SK-N-SH (cell line): ENCODE measurements at places on chromosomes 4 and X. TPM values are rescaled to one million over a fixed set of nuclear protein-coding genes. Genes with fewer than 3 reads are reported as not detected.

The MAGEC2 gene
- 1.9 and 2.0 TPM in 2 replicates for polyA plus RNA-seq

The FAM9C gene
- polyA plus RNA-seq, result 1.9 and 2.6 TPM in 2 replicates

The PASD1 gene
- polyA plus RNA-seq, result 0.03 and 0.08 TPM in 2 replicates

The LIMCH1 gene
- 1.2 and 1.3 TPM in 2 replicates for polyA plus RNA-seq

The SLC6A14 gene
- not detected in 2 replicates for polyA plus RNA-seq

The ENPP6 gene
- polyA plus RNA-seq, result not detected in 2 replicates

The AKAP4 gene
- not detected in 2 replicates for polyA plus RNA-seq

The ARHGAP36 gene
- polyA plus RNA-seq, result 0.23 and 0.86 TPM in 2 replicates

The UGT2B7 gene
- polyA plus RNA-seq, result not detected in 2 replicates

The CXCL5 gene
- 0.02 and 0.03 TPM in 2 replicates for polyA plus RNA-seq

The MSANTD1 gene
- 0.15 and 0.18 TPM in 2 replicates for polyA plus RNA-seq

The ARHGEF6 gene
- 2.7 and 3.9 TPM in 2 replicates for polyA plus RNA-seq

DNA sequence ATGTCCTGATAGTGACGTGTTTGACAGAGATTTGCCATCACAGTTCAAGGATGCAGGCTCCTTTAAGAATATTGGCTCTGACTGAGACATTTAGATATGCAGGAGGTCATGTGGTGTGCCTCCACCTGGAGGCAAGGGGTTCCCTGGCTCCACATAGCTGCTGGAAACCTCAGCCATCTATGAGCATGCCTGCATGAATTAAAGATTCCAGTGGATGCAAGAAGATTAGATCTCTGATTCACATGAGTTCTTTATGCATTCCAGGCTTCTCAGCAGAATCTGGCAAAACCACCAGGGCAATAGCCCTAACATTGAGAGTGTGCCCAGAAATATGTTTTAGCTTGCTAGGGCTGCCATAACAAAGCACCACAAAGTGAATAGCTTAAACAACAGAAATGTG lies 298.5 kb upstream of the AADAT start:
- DNase-seq, result no peak

DNA sequence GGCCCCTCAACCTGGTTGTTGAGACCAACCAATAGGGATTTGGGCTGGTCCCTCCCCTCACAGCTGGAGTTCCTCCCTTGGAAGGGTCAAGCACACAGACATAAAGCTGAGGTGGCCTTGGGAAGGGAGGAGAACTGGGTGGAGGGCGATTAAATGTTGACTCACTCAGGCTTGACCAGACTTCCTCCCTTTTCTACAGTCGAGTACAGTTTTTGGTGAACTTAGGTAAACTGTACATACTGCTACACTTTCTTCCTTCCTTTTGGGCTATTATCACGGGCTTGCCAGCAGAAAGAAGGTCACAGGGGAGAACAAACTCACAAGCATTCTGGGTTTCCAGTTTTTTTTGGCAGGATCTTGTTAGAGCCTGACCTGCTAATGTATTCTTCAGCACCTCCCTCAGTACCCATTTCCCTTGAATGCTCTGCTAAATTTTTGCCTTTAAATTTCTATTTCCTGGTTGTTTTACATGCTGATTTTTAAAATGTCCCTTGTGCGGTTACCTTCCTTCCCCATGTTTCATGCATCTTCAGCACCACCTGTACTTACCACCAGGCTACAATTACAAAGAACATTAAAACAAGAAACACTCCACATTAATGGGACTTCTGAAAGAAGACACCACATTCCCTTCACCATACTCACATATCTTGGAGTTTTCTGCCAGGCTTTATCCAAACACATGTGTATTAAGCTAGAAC lies 135.2 kb upstream of the RASGEF1B start:
- no peak for DNase-seq

GRCh38 chrX:67779099-67779498 lies 235.3 kb downstream of the AR start:
- DNase-seq, result no peak

GRCh38 chr4:81512001-81512756 lies 40.5 kb upstream of the RASGEF1B start:
- no peak for DNase-seq

- DNase-seq, result no peak
These were observed 54.6 kb downstream of the ARAP2 start for GRCh38 chr4:36189511-36190226.

GRCh38 chr4:74304095-74304625 lies 4.1 kb upstream of the EPGN start:
- no peak for DNase-seq

GRCh38 chr4:2792711-2793585 lies at the start of gene SH3BP2:
Gene SH3BP2 (plus strand): TSS chr4:2793085. CDS start chr4:2820618, 27,533 bp downstream.
- DNase-seq, result peak; percentile 96

DNA sequence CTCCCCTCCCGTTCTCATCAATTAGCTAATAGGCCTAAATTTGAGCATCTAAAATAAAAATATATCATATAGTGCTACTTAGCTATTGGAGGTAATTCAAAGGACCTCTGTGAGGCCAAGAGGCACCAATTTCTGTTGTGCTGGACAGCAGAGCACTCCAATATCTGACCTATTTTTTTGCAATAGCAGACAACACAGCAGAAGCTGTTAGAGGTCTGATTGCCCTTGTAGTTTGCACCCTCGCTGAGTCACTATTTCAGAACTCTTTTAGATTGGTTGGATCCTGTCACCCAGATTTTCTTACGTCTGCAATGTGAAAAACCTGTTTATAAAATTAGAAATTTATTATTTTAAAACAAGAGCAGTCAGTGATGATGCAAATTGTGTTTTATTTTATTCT lies 184.1 kb downstream of the CEP135 start:
- DNase-seq, result no peak

DNA sequence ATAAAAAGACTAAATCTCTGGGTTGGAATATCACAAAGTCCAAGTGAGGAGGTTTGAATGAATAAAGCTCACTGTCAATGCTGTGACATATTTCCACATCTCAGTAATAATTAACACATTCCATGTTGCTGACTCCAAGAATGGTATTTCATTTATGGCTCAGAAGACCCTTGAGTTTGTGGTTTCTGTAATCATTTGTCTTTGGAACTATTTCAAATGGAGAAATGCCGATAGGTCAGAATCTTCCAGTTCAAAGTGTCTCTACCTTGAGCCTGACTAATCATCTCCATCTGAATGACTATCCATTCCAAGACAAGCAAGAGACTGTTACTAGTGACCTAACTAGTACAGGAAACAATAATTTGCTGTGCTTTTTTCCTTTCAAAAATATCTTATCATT lies 24.2 kb upstream of the SLC2A9 start:
- no peak for DNase-seq

- no peak for DNase-seq
These were observed 73.9 kb downstream of the CXXC4 start for GRCh38 chr4:104420766-104421165.

DNA sequence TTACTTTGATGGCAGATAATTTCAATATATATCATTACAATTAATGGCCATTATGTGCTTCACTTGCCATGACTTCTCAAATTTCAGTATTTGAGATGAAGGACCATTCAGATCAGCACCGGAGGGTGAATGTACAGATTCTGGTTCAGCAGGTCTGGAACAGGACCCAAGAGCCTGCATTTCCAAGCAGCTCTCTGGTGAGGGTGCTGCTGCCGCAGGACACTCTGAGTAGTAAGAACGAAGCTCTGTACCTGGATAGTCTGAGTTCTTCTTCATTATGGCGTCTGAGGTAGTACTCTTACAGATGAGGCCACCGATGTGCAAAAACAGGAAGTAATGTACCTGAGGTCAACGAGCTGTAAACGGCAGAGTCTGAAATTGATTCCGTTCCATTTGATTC lies 228.2 kb downstream of the FBXW7 start:
- no peak for DNase-seq

DNA sequence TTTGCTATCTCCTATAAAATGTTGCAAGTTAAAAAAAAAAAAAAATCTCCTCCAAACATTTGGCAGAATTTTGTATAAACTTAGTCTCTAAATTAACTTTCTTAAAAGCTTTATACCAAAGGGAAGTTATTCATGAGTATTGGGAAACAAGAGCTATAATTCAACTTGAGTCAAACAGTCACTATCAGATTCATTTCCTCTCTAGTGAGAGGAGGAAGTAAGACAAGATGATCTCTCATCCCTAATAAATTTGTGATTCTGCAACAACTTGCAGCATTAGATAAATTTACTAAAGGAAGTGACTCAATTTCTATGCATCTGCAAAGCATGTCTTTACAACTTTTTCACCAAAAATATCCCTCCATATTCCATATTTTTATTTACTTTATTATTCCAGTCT lies 135.4 kb upstream of the GNPDA2 start:
- no peak for DNase-seq

GRCh38 chrX:108178143-108178498 lies 86.5 kb downstream of the ATG4A start:
- no peak for DNase-seq

- DNase-seq, result no peak
These were observed 76.5 kb downstream of the COL4A5 start for GRCh38 chrX:108516184-108516583.

DNA sequence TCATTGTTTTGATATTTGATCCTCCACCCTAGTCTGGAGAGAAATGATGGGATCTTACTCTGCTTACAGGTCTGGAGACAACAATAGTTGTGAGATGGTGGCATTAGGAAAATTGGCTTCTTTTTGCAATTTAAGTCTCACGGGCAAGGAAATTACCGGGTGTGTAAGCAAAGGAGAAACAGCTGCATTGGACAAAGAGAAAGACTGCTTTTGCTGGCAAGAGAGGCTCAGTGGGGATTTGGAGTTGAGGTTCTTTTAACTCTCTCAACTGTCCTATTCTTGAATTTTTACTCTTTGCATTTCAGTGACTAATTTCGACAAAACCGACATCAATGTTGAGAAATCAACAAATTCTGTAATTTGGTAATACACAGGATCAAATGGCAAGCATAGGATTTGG lies 2.3 kb upstream of the SERPINA7 start:
- no peak for DNase-seq

GRCh38 chr4:109629775-109630174 lies 69.7 kb downstream of the MCUB start:
- no peak for DNase-seq

- no peak for DNase-seq
These were observed 608.0 kb downstream of the TLL1 start for GRCh38 chr4:166481055-166481454.

DNA sequence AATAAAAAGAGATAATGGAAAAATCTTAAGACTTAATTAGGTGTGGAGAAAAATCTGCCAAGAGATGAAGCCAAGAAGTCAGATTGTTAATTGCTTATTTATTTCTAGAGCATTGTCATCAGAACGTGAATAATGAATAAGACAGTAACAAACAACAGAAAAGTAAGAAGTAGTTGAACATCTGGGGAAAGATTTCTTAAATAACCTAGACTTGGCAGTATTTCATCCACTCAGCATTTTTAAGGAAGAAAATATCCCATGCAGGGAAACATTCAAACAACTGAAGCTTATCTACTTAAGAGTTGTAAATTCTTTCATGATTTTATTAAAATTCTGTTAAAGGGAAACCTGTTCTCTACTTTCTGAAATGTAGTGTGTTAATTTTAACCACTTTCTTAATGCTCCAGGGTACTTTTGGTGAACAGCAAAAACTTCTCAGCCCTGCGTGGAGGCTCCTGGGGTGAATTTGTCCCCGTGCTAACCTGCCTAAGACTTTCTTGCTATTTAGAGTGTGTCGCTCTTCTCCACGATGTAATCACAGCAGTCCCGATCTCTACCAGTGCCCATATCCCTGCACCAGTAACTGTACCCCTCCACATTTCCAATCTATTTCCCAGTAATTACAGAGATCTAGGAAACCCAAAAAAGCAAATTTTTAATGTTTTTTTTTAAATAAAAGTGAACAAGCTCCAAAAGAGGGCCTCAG lies 124.6 kb downstream of the CORIN start:
- no peak for DNase-seq

- no peak for DNase-seq
These were observed 754 bp upstream of the KLF3 start for GRCh38 chr4:38663090-38663800.

DNA sequence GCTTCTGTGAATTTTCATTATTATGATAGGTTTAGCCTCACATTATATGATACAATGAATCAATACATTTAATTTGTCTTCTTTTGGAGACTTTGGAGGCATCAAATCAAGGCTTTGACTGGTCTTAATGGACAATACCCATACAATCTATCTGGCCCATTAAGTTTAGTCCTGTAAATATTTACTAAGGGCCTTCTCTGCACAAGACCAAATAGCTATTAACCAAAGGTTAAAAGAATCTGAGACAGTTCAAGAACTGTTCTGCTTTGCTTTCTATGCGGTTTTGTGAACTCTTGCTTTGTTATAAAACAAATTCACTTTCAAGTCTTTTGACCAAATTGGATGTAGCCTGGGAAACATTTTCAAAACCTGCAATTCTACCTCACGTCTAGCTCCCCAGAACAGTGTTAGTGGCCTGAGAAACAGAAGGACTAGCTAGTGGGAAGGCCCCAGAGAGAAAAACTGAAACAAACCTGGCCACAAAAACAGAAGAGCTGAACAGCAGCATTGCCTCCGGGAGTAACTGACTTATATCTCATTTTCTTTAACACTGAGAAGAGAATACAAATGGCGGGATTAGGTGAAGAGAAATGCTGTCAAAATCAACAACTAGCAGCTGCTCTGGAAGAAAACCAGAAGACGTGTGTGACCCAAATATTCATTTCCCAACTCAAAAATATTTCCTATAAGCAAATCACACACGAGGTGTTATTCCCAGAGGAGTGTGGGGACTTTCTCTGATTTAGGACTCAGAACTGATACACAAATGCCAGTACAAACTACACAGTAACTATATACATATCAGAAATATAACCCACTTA lies 548 bp downstream of the TLR1 start:
- no peak for DNase-seq

- DNase-seq, result no peak
These were observed 23.8 kb downstream of the CENPC start for GRCh38 chr4:67521506-67521905.

- DNase-seq, result no peak
These were observed 177.7 kb upstream of the PPARGC1A start for GRCh38 chr4:24067367-24068193.

GRCh38 chr4:141132072-141132708 lies 1.1 kb downstream of the RNF150 start:
- no peak for DNase-seq

DNA sequence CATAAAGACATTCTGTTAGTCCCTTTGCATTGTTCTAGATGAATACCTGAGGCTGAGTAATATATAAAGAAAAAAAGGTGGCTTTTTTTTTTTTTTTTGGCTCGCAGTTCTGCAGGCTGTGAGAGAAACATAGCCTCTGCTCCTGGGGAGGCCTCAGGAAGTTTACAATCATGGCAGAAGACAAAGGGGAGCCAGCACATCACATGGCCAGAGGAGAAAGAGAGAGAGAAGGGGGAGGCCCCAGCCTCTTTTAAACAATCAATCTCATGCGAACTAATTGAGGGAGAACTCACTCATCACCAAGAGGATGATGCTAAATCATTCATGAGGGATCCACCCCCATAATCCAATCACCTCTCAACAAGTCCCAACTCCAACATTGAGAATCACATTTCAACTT lies 364.0 kb upstream of the EPHA5 start:
- no peak for DNase-seq

DNA sequence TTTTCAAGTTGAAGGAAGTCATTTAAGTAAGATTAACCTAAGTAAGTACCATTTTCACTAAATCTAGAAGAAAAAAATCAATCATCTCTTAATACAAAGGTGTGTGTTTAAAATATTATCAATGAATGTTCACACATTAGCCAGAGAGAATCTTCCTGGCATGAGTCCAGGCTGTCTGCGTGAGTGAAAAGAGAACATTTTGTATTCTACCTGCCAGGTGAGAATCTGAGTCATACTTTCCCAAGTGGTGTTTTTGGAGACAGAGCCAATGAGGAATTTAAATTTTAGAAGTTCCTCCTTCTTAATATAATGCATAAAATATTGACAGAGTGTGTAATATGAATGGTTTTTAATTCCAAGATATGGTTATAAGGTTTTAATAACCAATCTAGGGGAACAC lies 371.8 kb upstream of the NR3C2 start:
- no peak for DNase-seq

GRCh38 chr4:99966692-99967091 lies 16.6 kb upstream of the H2AZ1 start:
- no peak for DNase-seq
